ENCODE measurements at places on chromosomes 1 and 21. TPM values are rescaled to one million over a fixed set of nuclear protein-coding genes. Genes with fewer than 3 reads are reported as not detected.

DNA sequence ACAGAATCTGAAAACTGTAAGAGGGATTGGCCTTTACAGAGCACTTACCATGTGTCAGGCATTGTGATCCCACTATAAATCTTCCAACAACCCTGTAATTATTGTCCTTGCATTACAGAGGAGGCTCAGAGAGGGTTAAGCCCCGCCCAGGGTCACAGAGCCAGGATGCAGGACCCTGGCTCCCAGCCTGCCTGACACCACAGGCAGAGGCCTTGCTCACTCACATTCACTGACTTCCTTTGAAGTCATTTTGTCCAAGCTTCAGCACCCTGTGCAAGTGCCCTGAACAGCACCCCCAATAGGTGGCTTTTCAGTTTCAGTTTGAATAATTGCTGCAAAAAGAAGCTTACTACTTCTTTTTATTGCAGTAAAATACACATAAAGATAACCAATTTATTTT is 256.8 kb upstream of the NFIA start:
- DNase-seq = no peak

GRCh38 chr1:150456146-150456647 is 31.0 kb upstream of the TARS2 start:
- DNase-seq = no peak

GRCh38 chr1:246587606-246588005 is 21.4 kb downstream of the CNST start:
- DNase-seq = peak; percentile 28

DNA sequence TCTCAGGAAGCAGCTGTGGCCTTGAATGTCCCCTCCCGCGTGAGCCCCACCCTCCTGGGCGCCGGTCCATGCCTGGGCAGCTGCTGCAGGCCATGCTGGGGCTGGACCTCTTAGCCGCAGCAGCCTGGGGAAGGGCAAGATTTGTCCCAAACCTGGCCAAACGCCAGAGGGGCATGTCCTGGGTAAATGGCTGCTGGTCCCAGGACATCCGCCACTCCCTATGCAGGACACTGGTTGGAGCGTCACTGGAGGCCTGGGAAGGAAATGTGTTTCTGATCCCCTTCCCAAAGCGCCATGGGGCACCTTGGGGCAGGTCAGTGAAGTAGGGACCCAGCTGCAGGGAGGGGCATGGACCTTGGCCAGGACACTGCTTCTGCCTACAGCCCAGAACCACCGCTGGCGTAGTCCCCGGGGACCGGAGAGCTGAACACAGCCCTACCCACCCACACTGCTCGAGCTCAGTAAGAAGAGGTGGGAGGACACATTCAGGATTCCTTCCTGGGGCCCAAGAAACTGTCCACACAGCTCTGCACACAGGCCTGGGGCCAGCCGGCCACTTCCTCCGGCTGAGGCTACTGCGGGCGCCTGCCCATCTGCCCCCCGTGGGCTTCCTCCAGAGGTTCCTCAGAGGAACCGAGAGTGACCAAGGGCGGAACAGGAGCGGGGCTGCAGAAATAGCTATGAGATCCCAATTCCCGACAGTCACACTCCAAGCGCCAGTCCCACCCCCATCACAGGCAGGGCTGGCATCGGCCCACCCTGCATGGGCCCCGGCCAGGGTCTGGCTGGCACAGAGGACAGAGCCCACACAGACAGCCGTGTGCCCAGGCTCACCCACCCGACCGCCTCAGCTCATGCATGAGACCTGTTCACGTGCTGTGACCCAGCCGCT is 10.8 kb upstream of the PLEKHG5 start:
- DNase-seq = no peak

The CNTN2 gene
- not detected for polyA plus RNA-seq

GRCh38 chr21:29667651-29668050 is 272.1 kb downstream of the GRIK1 start:
- DNase-seq = no peak

GRCh38 chr1:5514527-5515183 is 477.6 kb downstream of the NPHP4 start:
- DNase-seq = peak; percentile 43

DNA sequence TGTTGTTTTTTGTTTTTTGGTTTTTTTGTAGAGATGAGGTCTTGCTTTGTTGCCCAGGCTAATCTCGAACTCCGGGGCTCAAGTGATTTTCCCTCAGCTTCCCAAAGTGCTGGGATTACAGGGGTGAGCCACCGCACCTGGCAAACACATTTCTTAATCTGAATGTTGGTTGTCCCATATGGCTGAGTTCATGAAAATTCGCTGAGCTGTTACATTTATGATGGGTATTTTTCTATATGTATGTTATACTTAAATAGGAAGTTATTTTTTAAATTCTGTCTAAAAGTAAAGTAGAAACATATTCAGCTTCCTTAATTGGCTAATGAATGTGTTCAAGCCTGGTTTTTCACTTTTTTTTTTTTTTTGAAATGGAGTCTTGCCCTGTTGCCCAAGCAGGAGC is 75.1 kb downstream of the ASH1L start:
- DNase-seq = no peak

GRCh38 chr21:15152591-15152990 is 87.8 kb upstream of the NRIP1 start:
- DNase-seq = no peak

The BSND gene
- not detected for polyA plus RNA-seq
